Heart left ventricle (tissue), 16 donors: ENCODE measurements at places on chromosomes 11 and 22. TPM values are rescaled to one million over a fixed set of nuclear protein-coding genes. Genes with fewer than 3 reads are reported as not detected.

RFPL2 gene
- polyA plus RNA-seq: not detected

PLEKHA7 gene
- polyA plus RNA-seq: 23.5 TPM

BUD13 gene
- 4.3 TPM for polyA plus RNA-seq

KCNK7 gene
- 1.6 TPM for polyA plus RNA-seq

OSBP2 gene
- 5.1 TPM for polyA plus RNA-seq

F2 gene
- polyA plus RNA-seq: 0.08 TPM

TEAD1 gene
- polyA plus RNA-seq: 14.4 TPM

GVQW3 gene
- 0.65 TPM for polyA plus RNA-seq

IL18 gene
- polyA plus RNA-seq: 3.4 TPM

IFTAP gene
- polyA plus RNA-seq: 89.0 TPM

DCHS1 gene
- polyA plus RNA-seq: 6.6 TPM

MIOX gene
- not detected for polyA plus RNA-seq

RPS3 gene
- 761 TPM for polyA plus RNA-seq
